ENCODE measurements at places on chromosomes 13 and 19.

DNA sequence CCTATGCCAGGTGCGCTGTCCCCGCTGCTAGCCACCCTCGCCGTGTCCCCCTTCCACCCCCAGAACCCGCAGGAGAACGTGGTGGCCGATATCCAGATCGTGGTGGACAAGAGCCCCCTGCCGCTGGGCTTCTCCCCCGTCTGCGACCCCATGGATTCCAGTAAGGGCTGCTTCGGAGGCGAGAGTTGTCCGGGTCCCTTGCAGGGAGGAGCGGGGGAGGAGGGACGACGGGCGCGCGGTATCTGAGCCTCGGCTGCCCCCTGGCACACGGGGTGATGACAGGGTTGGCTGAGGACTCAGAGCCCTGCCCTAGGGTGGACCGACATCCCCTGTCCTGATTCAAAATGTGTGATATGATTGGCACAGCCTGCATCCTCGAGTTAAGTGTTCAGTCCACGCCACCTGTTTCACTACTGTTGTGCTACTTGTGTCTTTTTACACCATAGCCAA is 653 bp downstream of the MVB12A start:
- DNase-seq, result peak; percentile 18

- DNase-seq, result no peak
Measured at GRCh38 chr19:12364391-12365235, 870 bp downstream of the ZNF442 start.

DNA sequence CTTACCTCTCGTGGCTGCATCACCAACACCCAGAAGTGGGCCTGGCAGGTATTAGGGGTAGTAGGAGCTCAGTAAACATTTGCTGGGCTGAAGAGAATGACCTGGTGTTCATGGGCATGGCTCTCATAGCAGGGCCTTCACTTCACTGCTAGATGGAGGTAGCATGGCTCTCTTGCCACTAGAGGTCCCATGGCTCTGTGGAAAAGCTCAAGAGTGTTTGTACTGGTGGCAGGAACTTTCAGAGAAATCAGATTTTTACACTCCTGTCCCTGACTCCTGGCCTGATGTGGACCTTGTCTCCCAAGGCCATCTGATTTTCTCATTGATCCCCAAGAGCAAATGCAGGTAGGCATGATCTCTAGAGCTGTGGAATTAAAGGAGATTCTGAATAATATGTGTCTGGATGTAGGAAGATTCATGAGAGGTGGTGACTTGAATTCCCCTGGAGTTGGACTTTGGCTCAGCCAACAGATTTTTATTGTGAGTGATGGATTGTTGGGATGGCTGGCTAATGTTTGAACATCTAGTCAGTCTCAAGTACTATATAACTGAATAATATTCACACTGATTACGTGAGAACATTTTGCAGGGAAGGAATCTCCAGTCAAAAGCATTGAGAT is 5.7 kb downstream of the ZNF574 start:
- no peak for DNase-seq

DNA sequence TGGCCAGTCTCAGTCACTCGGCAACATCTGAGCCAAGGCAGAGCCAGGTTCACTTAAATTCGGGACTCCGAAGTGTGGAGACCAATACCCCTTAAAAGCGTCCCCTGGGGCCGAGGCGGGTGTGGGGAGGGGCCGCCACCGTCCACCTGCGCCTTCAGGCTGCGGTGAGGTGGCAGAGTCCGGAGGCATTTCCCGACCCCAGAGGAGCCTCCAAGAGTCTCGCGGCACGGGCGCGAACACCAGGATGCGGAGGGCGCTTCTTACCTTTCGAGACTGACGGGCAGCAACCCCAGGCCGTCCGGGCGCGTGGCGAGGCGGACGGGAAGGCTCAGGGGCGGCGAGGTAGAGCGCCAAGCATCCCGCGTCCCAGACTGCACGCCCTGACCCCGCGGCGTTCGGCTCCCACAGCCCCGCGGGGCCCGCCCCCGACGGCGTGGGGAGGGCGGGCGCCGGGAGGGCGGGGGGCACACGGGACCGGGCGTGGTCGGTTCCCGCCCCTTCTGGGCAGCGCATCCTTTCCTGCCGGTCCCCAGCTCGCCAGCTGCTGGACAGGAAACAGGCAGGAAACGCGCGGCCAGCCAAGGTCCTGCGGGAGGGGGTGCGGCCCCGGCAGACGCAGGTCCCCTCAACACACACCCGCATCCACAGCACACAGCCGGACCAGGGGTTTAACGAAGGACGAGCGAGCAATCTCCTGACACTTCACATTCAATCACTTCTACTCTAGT is at the start of gene THSD1:
Gene THSD1, minus strand, starts transcription at position 406 of the 728 bp plus-strand sequence. CDS start 3,572 bp downstream, outside the sequence.
- DNase-seq, result no peak

DNA sequence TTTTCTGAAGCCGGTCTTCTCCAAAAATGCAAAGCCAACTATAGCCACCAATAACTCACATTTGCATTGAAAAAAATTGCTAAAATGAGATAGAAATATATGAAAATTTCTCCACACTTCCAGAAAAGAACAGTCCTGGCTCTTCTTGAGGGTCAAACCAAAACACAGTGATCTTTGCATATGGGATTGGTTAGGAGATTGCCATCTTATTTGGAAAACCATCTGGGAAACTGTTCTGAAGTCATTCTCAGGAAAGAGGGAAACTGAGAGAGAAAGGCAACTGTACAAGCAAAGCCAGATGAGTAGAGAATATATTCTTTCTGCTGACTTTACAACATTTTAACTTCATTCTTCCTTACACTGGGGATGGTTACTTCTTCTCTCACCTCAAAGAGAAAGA is 54.6 kb downstream of the HSPH1 start:
- no peak for DNase-seq

DNA sequence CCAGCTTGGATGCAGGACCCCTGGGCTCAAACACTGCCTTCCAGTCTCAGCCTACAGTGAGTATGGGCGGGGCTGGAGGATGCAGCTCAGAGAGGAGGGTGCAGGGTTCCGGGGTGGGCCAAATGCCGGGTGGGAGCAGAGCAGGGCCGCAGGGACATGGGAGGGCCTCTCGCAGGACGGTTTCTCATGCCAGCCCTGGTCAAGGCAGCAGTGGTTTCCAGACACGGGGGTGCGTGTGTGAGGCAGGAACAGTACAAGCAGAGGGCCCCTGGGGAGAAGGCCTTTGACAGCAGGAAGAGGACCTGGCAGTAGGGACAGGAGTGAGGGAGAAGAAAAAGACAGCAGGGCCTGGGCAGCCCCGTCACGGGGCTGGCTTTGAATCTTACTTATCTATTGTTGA is 34.1 kb downstream of the CRTC1 start:
- no peak for DNase-seq

GRCh38 chr13:94351292-94351990 is 128.0 kb downstream of the DCT start:
- DNase-seq, result peak; percentile 11

- no peak for DNase-seq
Measured at GRCh38 chr19:566403-566802, 6.0 kb upstream of the BSG start.

DNA sequence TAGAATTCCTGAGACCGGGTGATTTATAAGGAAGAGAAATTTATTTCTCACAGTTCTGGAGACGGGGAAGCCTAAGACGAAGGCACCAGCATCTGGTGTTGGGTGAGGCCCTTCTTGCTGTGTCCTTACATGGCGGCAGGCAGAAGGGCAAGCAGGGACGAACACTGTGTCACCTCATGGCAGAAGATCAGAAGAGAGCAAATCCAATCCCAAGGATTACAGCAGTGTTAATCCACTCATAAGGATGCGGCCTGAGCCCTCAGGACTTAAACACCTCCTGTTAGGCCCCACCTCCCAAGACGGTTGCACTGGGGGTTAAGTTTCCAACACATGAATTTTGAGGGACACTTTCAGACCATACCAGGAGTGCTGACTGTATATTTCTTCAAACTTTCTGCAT is 6.7 kb upstream of the FBL start:
- DNase-seq, result no peak

DNA sequence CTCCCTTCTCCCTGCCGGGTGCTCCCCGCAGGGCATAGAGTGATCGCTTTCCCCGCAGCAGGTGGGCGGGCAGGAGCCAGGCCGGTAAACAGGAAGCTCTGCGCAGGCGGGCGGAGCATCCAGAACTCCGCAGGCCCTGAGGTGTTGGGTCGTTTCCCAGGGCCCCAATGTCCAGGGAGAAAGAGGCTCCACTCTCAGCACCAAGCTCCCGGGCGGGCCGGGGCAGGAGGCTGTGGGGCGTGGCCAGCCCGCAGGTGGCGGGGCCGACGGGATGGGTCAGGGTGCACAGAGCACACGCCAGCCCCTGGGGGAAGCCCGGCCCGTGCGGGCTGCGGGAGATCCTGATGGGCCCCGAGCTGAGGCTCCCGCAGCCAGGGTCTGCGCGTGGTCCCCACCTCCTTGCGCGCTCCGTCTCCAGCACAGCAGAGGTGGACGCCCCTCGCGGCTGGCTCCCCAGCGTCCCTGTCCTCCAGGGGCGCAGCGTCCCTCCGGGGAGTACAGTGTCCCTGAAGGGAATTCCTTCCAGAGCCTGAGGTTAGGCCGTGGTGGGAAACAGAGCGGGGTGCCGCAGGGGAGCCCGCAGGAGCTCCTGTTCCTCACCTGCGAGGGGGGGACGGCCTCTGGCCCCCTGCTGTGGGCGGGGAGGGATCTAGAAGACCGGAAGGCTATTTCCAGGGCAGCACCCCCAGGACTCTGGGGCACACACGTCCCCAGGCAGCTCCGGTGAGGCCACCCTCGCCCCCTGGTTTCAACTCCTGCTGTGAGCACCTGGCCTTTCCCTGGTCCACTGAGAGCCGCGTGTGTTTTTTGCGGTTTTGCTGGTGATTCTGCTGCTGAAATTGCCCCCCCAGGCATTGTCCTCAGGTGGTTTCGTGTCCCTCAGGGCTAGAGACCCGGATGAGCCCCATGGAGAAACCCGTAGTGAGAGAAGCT is 12.2 kb downstream of the PIP5K1C start:
- peak; percentile 39 for DNase-seq

GRCh38 chr19:4327252-4327876 is 11.3 kb downstream of the STAP2 start:
- peak; percentile 66 for DNase-seq

DNA sequence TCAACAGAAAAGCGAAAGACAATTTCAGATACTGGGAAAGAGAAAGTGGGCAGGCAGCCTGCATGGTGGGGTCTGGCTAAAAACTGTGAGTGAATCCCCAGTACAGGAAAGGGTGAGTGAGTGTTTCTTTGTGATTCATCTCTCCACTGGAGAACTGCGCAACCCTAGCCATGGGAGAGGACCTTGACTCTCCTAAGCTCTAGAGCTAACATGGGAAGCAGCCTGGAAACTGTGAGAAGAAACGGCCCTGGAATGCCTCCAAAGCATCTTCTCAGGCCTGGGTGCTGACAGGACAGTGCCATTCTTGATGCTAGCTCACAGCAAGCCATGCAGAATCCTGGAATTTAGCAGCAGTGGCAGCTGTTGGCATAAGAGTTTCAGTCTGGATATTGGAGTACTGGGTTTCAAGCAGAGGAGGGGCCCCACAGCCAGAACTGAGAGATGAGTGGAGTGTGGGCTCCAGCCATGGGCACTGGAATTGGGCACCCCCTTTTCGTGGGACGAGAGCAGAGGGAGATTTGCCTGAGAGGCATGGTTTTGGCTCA is 18.7 kb upstream of the SLAIN1 start:
- no peak for DNase-seq

DNA sequence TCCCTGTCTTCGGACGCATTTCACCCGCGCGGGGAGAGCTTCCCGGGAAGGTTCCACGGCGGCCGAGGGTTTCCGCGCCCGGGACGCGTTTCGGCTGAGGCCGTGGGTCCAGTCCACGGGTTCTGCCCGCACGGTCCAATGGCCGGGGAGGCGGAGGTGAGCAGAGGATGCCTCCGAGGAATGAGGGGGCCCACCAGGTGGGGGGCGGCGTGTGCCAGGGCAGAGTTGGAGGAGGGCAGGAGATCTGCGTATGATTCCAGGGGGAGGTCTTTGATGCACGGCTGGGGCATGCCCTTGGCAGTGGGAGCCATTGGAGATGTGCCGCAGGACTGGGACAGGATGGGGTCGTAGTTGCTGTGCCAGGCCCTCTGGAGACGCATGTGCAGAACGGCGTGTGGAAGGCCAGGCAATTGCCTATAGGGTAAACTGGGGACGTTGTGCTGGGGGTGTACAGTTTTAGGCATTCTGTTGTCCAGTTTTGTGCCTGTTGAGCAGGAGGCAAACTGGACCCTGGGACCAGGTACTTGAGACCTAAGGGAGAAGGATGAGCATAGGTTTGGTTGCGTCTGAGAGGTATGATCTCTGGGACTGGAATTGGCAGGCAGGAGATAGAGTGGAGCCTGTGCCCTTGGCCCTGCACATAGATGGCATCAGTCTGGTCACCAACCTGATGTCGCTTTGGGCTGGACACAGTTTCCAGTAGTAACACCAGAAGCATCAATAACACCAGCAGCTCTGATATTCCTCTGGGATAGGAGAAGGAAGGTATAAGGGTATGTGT is 751 bp downstream of the ZNF584 start:
- no peak for DNase-seq

GRCh38 chr19:32909257-32909656 is 39.7 kb upstream of the SLC7A9 start:
- no peak for DNase-seq

DNA sequence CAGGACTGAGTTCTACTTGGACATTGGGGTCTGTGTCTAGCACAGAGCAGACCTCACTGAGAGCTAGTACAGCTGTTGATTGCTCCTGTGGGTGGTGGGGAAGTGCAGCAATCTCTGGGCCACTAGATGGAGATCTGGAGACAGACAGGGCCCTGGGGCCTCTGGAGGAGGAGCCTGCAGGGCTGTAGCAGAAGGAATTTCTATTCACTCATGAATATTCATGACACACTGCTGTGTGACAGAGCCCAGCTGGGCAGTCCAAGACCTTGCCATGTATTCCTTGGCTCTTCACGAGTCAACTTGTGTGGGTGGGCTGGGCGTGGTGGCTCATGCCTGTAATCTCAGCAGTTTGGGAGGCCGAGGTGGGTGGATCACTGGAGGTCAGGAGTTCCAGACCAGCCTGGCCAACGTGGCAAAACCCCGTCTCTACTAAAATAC is 37.5 kb downstream of the SUGP2 start:
- no peak for DNase-seq

DNA sequence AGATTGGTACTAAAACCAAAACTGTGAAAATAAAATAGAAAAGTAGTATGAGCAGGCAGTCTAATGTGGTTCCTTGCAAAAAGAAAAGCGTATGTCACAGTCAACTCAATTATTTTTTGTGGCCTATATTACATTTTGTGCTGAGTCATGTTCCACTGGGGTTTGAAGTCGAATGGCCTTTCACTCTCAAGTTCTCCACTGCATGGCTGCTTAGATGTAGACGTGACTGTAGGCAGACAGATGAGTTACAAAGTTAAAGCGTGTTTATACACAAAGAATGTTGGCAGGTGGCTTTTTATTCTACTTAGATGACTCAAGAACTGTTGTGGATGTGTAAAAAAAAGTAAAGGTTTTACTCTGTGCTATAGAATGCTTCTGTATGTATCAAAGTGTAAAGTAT is 133.9 kb downstream of the SLITRK6 start:
- no peak for DNase-seq

Measured in T-helper 2 cell treated with Interferon-gamma antibody and Interleukin-4, amounts not matched to agents 5 μg/mL and 100 μg/mL, for 36 hours (primary cell).